HS-27A (cell line): ENCODE measurements at places on chromosomes 6 and 20.

DNA sequence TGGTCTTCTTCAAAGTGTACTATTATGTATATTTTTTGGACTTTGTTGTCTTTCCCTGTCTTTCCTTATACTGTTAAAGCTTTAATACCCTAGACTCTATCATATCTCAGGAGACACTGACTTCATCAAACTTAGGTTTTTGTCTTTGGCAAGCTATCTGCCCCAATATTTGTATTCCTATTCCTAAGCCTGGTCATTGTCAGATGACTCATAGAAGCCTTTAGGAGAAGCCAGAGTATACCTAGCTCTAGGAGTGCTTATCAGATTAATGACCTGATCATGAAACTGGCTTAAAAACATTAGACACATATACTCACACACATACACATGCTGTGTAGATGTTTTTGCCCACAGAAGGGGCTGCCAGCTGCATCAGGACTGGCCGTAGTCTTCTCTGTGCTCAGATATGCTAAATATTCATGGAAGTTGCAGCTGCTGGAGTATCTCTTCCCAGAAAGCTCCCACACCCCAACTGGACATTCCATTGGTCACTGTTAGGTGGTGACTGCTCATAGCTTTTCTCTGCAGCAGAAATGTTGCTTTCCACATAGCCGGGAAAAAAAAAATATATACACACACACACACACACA is 102.0 kb downstream of the ANKS1A start:
- DNase-seq, result no peak

DNA sequence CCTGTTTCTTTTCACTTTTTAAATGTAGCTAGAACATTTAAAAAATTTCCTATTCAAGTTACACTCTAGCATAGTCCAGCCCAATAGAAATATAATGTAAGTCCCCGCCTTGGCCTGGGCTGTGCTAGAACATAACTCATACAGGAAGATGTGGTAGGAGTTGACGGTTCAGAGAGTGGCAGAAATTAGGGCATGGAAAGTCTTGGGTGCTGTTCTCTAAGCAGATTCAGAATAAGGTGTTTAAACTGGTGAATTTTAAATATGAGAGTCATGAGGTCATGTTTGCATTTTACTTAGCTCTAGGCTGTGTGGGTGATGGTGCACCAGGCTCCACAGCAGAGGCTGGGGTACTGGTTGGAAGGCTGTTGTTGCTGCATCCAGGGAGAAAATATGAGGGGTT is 256.5 kb downstream of the FARS2 start:
- no peak for DNase-seq

DNA sequence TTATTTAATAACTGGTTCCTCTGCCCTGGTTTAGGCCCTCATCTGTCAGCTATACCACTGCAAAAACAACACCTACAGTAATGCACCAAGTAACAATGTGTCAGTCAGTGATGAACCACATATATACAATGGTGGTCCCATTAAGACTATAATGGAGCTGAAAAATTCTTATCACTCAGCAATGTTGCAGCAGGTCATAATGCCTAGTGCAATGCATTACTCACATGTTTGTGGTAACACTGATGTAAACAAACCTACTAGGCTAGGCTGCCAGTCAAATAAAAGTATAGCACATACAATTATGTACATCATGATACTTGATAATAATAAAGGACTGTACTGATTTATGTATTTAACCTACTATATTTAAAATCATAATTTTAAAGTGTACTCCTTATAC is 31.3 kb downstream of the RARS2 start:
- no peak for DNase-seq

DNA sequence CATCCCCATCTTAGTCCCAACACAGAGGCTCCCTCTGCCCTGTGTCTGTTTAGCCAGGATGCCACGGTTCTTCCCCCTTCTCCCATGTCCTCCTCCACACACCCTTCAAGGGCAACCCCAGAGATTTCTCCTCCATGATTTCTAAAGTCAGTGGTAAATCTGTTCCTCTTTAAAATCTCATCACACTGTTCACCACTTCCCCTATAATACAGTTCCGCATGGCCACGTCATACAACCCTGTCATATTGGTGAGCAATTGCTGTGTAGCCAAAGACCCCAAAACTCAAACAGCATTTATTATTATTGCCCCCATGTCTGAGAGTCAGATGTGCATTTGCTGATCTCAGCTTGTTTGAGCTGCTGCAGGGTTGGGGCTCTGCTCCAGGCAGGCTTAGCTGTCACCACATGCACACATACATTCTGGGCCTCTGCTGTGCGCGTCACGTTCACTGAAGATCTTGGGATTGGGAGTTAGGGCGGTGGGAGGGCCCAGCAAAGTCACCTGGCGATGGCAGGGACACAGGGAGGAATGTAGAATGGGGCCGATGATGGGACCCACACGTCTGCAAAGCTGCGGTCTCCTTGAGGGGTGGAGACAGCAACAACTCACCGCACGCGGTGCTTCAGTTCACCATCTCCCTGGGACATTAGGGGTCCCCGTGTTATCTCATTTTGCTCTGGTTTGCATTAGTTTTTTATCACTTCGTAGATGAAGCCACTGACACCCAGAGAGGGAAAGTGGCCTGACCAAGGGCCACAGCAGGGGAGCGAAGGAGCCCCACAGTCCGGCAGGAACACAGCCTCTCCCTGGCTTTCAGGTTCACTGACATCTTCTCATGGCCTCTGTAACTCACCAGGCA is 36.9 kb upstream of the CD93 start:
- DNase-seq, result no peak

DNA sequence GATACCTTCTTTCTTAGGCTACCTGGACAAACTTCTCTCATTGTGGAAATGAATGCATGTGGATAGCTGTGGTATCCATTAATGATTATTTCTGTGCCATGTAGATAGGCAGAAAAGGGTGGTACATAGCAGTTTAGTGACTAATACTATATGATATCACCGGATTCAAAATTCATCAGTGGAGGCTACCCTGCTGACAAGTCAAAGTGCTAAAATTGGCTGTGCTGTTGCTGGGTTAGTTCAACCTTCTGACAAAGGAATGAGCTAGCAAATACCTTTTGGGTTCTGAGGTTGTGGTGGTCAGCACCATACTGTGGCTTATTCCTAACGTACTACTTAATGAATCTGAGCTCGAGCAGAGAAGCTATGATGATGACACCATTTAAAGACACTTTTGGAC is 109.1 kb downstream of the TFAP2B start:
- DNase-seq, result peak; percentile 49

- no peak for DNase-seq
Observed at GRCh38 chr20:23131766-23132165, 45.6 kb upstream of the CD93 start.

DNA sequence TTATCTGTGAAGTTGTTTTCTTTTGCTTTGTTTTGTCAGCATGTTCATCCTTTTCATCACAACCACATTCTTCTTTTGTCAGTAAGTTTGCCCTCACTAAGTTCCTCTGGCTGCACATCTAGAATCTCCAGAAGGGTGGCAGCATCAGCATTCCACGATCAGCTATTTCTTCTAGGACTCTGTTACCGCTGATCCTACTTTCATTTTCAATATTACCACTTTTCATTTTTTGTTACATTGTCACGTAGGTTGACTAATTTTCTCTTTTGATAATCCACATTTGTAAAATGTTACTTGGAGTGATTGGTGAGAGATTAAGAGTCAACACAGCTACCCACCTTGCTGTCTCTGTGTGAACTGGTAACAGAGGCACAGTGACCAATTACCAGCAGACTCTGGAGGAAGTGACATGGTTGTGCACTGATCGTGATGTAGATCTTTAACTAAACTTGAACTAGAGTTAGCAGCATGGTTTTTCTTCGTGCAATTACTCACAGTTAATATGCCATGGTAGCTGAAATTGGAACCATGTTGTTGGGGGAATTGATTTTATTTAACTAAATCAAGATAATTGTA is 307.9 kb upstream of the SLC35B3 start:
- DNase-seq, result no peak

- DNase-seq, result no peak
Observed at GRCh38 chr20:9458138-9458796, 56.1 kb upstream of the LAMP5 start.

- DNase-seq, result no peak
Observed at GRCh38 chr20:8368670-8369069, 236.6 kb downstream of the PLCB1 start.

- no peak for DNase-seq
Observed at GRCh38 chr6:3296078-3296477, 37.3 kb downstream of the PSMG4 start.

DNA sequence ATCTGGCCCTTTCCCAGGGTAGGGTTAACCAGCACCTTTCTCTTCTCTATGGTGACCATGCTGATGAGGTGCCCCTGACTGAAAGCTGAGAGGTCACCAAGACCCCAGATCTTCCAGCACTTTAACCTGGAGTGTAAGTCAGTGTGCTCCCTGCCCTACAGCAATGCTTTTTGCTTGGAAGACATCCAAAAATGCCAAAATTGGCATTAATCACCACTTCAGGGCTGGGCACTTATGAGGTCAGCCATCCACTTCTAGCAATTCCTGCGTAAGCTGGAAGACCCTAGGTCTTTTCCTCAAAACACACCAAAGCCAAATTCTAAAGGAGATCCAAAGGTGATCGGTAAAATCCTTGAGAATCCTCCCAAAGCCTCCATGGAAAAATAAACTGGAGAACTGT is 81.2 kb upstream of the LOC128125822 start:
- no peak for DNase-seq

GRCh38 chr6:105041880-105042279 is 85.0 kb downstream of the LIN28B start:
- DNase-seq, result no peak

DNA sequence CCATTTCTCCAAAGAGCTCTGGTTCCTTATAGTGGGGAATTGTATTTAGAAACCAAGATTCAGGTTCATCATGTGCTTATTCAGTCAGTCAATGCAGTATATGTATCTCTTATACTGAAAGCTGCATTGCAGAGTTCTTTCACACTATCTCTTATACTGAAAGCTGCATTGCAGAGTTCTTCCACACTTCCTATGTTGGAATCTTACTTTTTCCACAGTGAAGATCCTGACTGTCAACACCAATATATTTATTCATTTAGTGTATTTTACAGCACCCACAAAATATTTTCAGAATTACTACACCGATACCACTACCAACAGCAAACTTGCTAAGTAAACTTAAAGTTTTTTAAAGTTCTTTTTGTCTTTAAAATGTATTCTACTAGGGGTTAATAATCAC is 349.3 kb upstream of the MMS22L start:
- no peak for DNase-seq

GRCh38 chr6:26477426-26477825 is 19.7 kb downstream of the BTN2A1 start:
- DNase-seq, result no peak

GRCh38 chr6:67717281-67717680 is 917.8 kb upstream of the ADGRB3 start:
- no peak for DNase-seq

GRCh38 chr20:41854765-41855164 is 236.6 kb upstream of the CHD6 start:
- DNase-seq, result no peak

GRCh38 chr6:139474145-139475108 is 100.0 kb upstream of the CITED2 start:
- DNase-seq, result no peak

DNA sequence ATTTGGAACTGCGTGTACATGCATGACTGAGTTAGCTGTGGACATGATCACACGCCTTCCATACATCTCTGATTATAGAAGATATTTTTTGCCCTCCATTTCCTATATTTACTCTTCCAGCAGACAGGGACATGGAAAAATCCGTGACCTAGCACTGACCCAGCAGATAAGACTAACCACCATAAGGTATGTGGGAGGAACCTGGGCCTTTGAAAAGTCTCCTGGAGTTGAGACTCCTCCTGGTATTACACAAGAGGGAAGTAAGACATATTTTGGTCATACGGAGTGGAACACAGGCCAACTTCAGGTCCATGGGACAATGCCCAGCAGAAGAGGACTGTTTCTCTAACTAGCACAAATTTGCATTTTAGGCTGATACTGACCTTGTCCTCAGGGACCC is 13.7 kb upstream of the SIRPB1 start:
- no peak for DNase-seq

- DNase-seq, result peak; percentile 64
Observed at GRCh38 chr20:35215066-35215956, 11.2 kb upstream of the MMP24 start.
